ENCODE measurements at places on chromosomes 16 and 17.
A peak's percentile ranks its signal among the peaks of the same experiment; 100 is the strongest.

DNA sequence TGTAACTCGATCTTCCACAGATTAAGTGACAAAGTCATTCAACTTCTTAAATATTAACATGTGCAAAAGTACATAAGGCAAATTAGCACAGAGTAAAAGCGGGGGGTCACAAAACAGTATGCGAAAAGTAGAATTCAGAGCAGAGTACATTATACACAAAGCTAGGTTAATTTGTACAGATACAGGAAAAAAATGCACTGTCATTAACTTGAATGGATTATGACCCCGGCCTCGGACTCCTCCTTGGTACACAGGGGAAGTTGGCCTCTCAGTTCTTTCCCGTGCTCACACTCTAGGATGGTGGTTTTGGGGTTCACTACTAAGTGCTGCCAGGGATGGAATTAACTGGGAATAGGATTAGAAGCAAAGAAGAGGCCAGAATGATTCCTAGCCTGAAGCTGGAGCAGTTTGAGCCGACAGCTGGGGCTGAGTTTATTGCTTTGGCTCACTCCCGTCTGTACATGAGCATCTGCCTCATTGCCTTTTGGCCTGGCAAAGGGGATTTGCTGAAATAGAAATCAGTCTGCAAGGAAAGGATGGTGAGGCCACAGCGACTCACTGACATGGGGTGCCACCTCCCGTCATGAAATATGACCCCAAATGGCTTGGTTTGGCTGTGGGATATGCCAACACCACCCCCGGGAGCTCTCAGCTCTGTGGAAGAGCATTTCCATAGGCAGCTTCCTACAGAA lies 23.6 kb downstream of the NTN1 start:
- DNase-seq, result no peak

GRCh38 chr17:19992803-19993713 lies 15.4 kb upstream of the AKAP10 start:
- DNase-seq, result peak; percentile 90

DNA sequence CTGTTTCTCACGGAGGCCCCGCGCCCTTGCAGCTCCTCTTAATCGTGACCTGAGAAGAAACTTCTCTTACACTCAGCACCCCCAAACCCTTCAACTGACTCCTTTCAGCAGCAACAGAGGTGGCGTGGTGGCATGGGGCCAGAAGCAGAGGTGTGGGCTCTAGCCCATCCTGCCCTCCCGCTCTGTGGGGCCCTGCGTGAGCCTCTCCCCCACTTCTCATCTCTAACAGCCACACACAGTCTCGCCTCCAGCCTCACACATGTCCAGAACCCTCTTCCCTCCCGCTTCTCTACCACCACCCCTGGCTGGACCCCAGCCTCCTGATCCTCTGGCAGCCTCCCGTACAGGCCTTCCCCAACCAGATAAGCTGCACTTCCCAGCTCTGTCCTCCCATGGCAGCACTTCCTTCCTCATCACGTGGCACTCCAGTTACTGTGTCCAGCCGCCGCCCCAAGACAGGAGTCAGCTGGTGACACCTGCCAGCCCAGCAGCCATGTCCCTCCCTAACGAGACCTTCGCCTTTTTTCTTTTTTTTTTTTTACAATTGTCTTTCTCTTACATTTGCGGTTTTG lies 30.5 kb downstream of the NSMCE1 start:
- no peak for DNase-seq

GRCh38 chr17:10001306-10001873 lies 96.3 kb upstream of the RCVRN start:
- no peak for DNase-seq

DNA sequence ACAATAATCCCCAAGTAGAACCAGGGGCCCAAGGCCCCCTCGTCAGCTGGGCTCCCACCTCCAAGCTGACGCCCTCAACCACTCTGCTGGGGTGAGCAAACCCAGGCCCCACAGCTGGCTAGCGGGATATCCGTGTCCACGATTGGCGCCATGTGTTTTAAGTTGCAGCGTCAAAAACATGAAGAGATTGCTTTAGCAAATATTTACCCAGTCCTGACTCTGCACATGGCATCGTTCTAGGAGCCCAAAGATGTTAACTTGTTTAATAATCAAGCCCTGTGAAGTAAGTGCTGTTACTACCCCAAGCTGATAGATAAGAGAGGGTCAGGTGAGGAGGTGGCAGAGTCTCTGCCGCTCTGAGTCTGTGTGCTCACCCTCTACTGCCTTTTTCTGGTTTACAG lies 344 bp upstream of the SEPTIN12 start:
- DNase-seq, result peak; percentile 20

DNA sequence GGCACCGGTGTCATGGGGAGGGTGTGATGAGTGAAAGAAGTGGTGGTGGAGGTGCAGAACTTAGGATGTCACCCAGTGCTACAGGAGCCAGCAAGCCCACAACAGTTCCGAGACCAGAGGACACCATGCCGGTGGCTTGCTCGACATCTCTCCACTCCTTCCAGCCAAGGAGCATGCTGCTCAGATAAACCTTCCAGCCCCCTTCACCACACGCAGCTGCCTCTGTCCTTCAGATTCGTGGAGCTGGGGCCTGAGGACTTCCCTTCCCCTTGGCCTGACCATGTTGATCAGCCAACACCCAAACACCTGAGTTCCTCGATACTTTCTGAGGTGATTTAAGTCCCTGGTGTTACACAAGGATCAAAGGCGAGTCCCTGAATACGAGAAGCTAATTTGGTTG lies 188.8 kb upstream of the FOXF1 start:
- DNase-seq, result no peak

GRCh38 chr16:58114827-58115825 lies 14.1 kb downstream of the CFAP20 start:
- DNase-seq, result no peak

All from cardiac muscle cell (in vitro differentiated cells and primary cell).